Activated CD4-positive, alpha-beta T cell treated with anti-CD3 and anti-CD28 coated beads, Interleukin-2, amount 10 ng/mL, durations not matched to agents 7 days and 5 days (primary cell): ENCODE measurements at places on chromosomes 7 and 10.

- no peak for DNase-seq
These were observed 222.2 kb upstream of the SH2B2 start for GRCh38 chr7:102064361-102065025.

GRCh38 chr7:142443216-142444010 is 185.6 kb upstream of the PRSS58 start:
- DNase-seq, result no peak

GRCh38 chr7:90262438-90262837 is 17.5 kb downstream of the CFAP69 start:
- DNase-seq, result no peak

GRCh38 chr7:95794917-95795515 is 22.7 kb downstream of the DYNC1I1 start:
- DNase-seq, result no peak

DNA sequence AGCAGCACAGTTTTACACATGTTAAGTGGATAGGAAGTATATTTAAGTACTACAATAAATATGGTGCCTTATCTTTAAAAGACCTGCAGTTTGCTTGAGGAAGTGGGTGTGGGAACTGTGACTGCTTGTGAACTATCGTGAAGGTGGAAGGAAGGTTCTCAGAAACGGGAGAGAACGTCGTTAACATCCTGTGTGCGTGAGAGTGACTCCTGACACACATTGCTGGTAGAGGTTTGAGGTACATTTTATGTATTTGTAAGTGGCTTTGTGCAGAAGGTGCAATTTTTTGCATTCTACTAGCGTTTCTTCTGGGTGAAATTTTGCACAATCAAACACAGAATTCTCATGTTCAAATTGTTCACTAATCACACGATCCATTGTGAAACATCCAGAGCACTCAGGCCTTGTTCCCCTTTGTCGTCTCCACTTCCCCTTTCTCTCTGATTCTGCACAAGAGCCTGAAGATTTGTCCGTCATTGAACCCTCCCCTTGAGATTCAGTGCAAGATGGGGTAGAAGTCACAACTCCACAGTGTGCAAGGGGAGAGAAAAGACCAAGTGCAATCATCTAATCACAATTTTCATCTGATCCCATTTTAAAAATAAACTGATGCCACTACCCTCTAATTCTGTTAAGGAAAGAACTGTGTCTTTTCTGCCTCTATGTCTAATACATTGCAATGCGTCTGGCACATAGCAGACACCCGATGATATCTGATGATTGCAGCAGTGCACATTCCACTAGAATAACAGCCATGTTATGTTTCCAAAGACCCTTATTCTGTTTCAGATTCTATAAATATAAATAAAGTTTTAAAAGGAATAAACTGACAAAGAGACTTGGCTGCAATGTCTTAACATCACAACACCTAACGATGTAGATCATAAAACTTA is 279.9 kb downstream of the NEBL start:
- DNase-seq, result peak; percentile 14

GRCh38 chr7:55086413-55087201 is 67.8 kb downstream of the EGFR start:
- no peak for DNase-seq

DNA sequence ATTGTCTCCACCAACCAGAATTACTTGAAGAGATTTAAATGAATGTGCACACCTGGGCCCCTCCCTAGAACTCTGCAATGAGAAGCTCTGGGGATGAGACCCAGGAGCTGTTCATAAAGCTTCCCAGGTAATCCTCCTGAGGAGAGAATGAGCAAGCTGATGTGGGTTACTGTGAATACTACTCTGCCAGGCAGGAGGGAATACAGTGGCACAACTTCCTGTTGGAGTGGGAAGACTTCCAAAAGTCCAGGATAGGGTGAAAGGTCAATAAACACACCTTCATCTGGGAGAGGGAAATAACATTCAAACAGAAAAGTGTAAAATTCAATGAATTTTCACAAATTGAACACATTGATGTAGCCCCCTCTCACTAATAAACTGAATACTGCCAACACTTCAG is 351.4 kb downstream of the ABCA13 start:
- DNase-seq, result no peak

- DNase-seq, result no peak
These were observed 76.9 kb downstream of the FAM171A1 start for GRCh38 chr10:15293862-15294842.

DNA sequence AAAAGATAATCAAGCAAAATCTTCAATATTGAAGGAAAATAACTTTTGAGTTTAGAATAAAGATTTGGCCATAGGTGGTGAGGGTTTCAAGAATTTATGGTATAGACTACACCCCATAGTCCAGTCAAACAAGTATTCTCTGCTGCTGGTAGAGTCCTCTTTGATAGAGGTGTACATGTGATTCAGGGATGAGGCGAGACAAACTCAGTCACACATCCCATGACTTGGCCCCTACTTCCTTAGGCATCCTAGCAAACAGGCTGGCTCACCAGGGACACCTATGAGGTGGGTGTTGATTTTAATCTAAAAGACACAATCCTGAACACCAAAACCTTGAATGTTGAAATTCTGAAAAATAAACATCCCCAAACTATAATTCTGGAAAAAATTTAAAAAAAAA is 78.1 kb upstream of the SLC25A13 start:
- no peak for DNase-seq

DNA sequence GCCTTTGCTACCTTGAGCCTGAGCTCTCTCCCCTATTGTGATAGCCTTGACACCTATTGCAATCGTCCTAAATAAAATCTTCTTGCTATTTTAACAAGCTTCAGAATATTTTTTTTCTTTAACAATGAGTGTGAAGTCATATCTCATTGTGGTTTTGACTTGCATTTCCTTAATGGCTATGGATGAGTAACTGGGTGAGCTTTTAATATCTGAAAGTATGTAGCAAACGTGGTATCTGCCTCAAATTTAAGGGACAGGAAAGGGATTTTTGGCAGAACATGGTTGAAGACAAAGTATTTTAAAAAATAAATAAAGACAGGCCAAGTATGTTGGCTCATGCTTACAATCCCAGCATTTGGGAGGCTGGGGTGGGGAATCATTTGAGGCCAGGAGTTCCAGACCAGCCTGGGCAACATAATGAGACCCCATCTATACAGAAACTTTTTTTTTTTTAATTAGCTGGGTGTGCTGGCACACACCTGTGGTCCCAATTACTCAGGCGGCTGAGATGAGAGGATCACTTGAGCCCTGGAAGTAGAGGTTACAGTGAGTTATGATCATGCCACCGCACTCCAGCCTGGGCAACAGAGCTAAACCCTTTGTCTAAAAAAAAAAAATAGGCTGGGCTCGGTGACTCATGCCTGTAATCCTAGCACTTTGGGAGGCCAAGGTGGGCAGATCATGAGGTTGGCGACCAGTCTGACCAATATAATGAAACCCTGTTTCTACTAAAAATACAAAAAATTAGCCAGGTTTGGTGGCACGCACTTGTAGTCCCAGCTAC is 319.3 kb upstream of the NRP1 start:
- no peak for DNase-seq

- DNase-seq, result no peak
These were observed 177.0 kb downstream of the CFTR start for GRCh38 chr7:117656806-117657205.

- DNase-seq, result no peak
These were observed 182.1 kb downstream of the ARID5B start for GRCh38 chr10:62083412-62084267.

DNA sequence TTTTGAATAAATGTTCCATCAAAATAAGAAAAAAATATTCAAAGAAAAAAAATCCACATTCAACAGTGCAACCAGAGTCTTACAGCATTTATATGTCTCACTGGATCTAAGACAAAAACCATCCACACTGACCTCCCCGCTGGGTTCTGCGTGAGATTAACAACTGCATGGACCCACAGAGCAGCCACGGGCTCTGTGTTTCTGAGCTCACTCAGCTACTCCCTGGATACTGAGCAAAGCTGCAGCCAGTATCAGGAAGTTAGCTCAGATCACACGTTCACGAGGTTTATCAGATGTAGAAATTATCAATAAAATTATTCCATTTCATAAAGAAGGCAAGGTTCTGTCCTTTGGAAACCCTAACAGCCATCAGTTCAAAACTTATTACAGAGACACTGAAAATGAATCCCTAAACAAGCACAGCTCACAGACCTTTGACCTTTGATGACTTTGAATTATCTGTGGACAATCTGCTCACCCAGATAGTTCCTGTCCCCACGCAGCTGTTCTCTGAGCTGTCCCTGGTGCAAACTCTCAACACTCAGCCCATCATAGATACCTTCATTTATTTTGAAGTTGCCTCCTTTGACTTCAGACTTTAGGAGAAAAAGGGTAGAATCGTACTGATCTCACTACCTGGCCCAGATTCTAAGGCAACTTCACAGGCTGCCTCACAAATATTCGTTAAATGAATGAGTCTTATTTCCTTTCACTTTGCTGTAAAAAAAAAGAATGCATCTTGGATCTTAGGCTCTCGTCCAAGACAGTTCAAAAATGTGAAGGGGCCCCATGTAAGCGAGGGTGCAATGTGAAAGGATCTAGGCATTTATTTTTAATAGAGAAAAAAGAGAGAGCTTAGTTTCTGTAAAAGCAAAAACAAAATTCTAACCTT is 67.7 kb upstream of the SVIL start:
- DNase-seq, result peak; percentile 15

DNA sequence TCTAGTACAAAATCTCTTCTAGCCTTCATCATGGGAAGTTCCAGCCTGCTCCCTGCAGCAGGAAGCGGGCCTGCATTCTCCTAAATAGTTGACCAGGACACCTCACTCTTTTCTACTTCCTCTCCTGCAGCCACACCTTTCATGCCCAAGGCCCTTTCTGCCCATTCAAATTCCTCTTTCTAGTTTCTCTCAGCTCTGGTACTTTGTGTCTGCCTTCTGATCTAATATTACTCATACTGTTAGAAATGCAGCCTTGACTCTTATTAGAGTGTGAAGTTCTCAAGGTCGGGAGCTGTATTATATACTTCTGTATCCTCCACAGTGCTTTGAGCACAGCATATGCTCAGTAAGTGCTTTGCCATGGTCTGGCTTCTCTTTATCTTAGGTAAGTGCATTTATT is 103.1 kb downstream of the PRKCQ start:
- DNase-seq, result no peak

GRCh38 chr10:73791871-73792400 is 6.5 kb downstream of the ZSWIM8 start:
- DNase-seq, result no peak

DNA sequence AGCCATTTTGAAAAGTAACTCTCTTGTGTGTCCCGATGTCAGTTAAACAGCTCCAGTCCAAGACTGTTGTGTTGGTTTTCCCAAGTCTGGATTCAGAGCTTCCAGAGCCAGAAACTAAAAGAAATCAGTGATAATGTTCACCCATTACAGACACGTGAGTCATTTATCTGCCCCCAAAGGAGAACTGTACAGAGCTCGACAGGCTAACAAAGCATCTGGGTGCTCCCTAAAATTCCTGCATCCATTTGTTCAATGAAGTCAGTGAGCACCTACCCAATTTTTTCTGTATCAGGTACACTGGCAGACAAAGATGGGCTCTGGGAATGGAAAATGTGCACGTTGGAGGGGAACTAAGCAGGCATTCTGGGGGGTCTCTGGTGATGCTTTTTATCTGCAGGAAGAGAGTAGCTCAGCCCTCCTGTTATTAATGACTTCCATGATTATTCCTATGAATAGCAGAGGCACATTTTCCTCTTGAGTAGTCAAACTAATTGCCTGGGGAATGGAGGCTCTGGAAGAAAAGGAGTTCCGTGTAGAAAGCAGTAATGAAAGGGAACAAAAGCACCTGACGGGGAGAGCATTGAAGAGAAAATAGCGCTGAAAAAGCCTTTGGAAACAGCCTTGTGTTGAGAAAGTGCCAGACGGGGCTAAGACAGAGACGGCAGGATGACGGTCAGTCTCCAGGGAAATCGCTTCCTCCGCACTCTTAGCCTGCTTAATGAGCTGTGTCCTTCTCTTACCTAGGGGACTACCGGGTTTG is 75.3 kb downstream of the GAD2 start:
- no peak for DNase-seq

GRCh38 chr10:112376396-112376790 is 2.5 kb downstream of the ACSL5 start:
- no peak for DNase-seq
